ENCODE measurements at places on chromosomes 3 and 15.

DNA sequence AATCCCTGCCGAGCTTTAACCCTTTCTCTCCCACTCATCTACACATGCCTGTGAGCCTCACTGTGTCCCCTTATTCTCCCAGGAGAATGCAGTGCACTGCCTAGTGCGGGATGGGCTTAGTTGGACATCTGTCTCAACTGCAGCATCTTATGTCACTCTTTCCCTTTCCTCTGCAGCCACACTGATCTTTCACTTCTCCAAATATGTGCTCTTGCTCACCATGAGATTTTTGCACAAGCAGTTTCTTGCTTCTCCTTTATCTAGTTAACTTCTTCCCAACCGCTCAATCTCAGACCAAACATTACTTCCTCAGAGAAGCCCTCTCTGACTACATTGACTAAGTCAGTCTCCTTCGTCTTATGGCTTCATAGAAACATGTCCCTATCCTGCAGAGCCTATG is 292.3 kb downstream of the KBTBD8 start:
- DNase-seq: no peak

GRCh38 chr3:122390665-122391064 is 6.7 kb downstream of the FAM162A start:
- DNase-seq: no peak

- DNase-seq: no peak
These were observed 36.2 kb downstream of the NGLY1 start for GRCh38 chr3:25747033-25747432.

DNA sequence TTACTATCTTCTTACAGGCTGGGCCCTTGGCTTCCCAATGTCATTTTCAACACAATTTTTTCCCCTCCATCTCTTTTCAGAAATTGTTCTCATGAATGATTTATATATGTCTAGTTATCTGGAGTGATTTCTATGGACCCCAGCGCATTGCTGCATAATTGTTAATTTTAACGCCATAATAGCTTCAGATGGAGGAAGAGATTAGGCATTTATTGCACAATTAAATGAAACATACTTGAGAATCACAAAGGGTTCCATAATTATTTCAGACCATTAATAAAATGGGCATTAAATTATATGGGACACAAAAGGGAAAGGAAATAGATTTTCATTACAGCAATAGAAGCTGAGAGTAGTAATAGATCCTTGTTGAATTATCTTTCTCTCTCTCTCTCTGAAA is 70.3 kb upstream of the SOX14 start:
- no peak for DNase-seq

DNA sequence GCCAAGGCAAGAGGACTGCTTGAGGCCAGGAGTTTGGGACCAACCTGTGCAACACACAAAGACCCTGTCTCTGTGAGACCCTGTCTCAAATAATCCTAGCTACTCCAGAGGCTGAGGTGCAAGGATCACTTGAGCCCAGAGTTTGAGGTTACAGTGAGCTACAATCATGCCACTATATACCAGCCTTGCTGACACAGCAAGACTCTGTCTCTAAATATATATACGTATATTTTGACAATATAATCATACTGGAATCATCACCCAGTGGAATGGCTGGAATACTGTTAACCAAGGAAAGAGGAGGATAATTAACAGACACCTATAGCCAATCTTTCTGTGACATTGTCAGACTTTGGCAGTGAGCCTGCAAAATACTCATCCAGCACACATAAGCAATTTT is 9.0 kb upstream of the MAP1A start:
- DNase-seq: no peak

- DNase-seq: no peak
These were observed 47.7 kb downstream of the BDH1 start for GRCh38 chr3:197508051-197508451.

- DNase-seq: no peak
These were observed 250.6 kb downstream of the NR1D2 start for GRCh38 chr3:24195504-24196230.

DNA sequence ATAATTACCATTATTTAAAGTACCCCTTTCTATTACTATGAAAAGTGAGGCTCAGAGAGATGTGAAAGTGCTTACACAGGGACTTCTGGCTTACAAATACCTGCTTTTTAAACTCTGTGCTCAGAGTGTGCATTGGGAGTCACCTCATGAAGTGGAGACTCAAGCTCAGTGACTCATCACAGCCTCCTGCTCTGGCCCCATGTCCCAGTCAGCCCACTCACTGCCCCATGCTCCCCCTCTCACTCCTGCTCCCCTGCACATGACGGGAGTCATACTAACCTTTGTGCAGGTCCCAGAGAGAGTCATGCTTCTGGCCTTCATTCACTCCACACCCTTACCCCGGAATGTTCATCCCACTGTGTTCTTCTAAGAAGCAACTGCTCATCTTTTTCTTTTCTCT is 20.2 kb downstream of the CCR1 start:
- no peak for DNase-seq

DNA sequence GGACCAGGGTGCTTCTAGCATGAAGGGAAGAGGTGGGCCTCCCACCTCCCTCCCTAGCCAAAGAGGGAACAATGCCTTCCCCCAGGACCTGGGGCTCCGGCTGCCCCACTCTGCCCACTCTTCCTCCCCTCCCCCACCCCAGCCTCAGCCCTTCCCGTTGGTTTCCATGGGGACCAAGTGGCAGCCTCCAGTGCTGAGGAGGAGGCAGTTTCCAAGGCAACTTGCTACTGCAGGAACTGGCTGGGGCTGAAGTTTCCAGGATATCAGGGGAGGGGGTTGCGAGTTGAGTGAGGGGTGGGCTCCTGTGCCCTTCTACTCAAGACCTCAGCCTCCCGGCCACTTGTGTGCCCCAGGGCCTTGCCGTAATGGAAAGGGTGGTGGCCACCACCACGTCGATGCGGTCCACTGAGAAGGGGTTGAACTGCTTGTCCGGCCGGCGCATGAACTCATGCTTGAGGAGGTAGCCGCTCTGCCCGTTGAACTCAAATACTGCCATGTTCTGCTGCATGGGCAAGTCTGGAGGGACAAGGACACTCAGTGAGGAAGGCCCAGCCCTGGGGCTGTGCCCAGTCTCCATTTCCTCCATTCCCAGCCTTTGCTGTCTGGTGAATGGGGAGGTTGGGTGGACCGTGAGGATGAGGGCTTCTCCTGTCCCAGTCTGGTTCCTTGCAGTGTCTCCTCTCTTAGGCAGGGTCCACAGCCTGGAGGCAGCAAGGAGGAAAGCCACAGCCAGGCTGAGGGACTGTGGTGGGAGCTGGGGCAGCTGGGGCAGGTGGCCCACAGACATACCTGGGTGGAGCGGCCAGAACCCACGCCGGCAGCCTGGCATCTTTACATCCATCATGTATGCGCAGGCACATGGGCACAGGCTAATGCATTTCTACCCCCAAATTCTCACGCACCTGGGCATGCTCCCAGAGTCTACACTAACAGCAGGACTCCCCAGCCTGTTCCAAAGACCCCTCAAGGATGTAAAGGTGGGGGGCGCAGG is 11.3 kb upstream of the ANKRD63 start:
- DNase-seq: no peak

DNA sequence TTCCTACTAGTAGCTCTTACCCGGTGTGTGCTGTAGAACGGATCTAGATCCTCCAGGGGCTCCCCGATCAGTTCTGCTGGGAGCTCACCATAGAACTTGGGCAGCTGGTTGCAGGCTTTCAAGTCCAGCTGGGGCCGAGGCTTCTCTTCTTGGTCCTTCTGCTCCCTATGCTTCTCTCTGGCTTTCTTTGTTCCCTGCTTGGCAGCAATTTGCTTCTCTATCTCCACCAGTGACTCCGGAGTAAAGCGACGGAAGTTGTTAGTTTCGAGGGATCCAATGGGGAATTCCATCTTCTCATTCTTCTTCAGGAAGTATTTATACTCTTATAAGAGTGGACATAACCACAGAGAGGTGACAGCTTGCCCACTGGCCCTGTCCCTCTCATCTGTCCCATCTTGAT is 22.3 kb downstream of the SCN10A start:
- no peak for DNase-seq

- no peak for DNase-seq
These were observed 49.9 kb upstream of the LPP start for GRCh38 chr3:188104050-188104449.

DNA sequence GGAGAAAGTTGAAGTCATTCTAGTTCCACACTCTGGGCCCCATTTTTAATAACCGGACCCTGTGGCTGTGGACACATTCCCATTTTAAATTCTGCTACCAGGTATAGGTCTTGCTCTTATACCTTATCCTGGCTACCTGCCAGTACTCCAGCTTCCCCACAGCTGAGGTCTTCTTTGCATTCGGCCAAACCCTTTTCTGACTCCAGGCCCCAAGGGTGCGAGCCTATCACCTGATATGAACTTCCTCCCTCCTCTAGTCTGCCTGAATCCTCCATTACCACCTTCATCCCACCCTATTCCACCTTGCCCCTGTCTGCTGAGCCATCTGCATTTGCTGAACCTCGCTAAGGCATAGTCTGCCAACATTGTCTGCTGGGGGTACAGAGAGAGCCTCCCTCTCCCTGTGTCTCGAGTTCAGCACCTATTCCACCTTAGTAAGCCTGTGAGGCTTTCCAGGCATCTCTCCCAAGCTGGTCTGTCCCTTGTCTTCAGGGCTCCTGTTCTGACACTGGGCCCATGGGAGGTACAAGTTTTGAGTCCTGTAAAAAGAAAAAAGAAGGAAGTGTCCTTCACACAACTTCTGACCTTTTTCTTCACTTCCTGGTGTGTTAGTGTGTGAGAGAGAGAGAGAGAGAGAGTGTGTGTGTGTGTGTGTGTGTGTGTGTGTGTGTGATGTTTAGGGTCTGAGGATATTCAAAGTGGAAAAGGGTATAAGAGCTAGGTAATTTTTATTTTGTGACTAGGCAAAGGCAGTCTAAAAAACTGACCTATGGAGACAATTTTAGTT is 27.0 kb downstream of the PDE8A start:
- no peak for DNase-seq

DNA sequence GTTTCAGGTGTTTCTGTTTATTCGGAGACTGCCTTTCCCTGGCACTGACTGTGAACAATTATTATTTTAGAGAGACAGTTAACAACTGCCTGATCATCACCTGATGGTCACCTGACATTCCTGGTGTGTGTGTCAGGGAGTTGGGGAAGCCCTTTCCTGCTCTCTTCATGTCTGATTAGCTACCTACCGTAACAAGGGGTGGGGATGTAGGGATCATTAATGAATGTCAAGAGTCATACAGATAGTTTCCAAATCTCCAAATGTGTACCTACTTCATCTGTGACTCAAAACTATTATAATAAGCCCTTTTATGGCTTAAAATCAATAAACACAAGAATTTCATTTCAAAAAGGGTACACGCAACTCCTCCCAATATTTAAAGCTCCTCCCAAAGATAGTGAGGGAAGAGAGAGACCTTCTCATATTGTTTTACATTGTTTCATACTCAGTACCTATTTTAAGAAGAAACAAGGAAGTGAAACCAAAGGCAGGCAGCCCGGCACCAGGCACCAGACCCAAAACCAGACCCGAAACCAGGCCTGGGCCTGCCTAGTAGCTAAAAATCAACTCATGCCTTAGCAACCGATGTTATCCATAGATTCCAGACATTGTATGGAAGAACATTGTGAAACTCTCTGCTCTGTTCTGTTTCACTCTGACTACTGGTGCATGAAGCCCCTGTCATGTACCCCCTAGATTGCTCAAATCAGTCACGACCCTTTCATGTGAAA is 844.9 kb upstream of the ALCAM start:
- DNase-seq: no peak

- no peak for DNase-seq
These were observed 142.8 kb downstream of the CNTN6 start for GRCh38 chr3:1235526-1236120.

DNA sequence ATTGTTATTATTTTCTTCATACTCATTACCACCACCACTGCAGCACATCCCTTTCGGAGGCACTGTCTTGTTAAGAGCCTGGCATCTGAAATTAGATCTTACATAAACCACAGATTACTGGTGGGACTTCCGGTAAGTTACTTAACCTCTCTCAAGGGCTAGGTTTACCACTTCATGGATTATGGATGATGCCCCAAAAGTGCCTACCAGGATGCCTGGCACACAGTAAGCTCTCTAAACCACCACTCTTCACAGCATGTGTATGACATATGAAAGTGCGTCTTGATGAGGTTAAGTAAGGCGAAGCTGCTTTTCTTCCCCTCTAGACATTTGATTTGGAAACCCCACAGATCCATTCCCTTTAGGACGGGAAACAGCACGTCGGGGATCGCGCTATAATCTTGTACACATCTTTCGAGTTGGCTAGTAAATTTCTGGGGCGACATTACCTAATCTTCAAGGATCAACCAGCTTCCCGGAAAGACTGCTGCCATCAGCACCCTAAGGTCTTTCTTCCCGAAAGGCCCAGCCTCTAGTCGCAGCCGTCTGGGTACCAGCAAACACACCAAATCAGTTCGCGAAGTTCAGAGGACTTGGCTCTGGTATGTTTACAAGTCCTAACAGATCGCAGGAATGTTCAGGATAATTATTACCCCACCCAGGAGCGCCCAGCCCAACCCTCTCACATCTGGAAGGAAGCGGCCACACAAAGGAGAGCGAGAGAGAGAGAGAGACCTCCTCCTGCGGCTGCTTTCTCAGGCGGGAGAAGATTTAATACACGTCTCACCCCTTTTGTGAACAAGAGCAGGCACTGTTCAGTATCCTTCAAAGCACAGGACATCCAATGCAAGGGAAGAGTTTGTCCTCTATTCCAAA is 155.1 kb upstream of the FRMD4B start:
- DNase-seq: no peak

DNA sequence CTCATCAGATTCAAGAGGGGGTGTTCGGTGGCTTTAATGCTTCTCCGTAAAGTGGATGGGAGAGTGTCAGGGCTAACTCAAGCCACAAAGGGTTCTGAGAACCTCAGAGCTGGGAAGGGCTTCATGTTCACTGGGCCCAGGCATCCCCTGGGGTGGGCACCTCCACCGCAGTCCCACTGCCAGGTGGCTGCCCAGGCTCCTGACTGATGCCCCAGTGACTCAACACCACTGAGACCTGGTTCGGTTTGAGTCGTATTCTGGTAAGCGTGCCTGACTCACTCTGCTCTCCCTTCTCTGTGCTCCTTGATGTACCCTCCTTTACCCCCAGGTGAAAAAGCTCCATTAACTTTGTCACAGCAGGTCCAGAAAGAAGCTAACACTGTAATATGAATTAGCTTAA is 304.6 kb downstream of the RPLP1 start:
- no peak for DNase-seq

- DNase-seq: no peak
These were observed 1.5 kb downstream of the CEP63 start for GRCh38 chr3:134487406-134487805.

- DNase-seq: no peak
These were observed 265.4 kb downstream of the CNTN3 start for GRCh38 chr3:74349015-74349414.

GRCh38 chr3:197428117-197428801 is 127.5 kb downstream of the BDH1 start:
- DNase-seq: no peak

GRCh38 chr3:102180280-102180931 is 254.4 kb upstream of the ZPLD1 start:
- DNase-seq: no peak

DNA sequence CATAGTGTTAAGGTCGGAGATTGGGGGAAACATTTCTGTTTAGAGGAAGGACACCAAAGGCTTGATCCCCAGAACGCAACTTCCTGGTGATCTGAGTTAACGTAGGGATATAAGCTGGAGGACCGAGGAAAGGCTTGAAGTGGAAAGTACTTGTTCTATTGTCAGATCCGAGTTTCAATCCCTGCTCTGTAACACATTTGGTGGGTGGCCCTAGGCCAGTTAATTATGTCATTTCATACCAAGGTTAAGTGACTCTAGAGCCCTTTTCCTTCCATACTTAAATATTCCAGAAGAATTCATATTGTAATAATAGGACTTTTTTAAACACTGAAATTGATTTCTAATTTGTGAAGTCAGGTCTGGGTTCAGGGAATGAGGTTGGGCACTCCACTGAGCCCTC is 80.9 kb downstream of the RPLP1 start:
- no peak for DNase-seq
